Femur (tissue), 1 donor: ENCODE measurements at places on chromosomes 13 and 19.

DNA sequence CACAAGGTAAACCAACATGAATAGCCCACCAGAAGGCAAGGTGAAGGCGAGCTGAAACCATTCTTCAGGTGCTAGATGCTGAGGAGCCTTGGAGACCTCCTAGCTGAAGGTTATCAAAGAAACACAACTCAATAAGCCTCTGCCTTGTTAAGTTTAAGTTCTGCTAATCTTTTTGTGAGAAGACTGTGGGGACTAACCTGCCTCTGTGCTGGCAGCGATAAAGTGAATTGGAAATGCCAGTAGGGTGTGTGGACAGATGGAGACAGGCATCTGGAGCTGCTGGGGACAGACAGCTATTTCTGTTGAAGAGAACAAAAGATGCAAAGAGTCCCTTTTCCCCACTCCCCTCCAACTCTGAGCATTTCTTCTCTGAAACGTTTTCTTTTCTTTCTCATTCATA is 33.5 kb upstream of the FLT1 start:
- no peak for DNase-seq

GRCh38 chr13:75934889-75935288 is 298.8 kb downstream of the LMO7 start:
- no peak for DNase-seq

DNA sequence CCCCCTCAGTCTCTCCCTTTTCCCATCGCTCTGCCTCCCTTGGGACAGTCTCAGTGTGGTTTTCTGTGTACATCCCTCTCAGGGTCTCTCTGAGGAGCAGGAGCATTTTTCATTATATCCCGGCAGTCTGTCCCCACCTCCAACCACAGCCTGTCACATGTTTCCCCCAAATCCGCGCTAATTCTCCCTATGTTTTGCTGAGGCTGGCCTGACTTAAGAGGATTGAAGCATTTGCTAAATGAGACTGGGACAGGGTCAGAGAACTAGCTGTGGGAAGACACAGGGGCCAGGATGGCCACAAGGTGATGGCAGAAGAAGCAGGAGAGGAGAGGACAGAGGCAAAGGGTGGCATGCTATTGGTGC is 5.5 kb downstream of the TPRX1 start:
- DNase-seq, result no peak

DNA sequence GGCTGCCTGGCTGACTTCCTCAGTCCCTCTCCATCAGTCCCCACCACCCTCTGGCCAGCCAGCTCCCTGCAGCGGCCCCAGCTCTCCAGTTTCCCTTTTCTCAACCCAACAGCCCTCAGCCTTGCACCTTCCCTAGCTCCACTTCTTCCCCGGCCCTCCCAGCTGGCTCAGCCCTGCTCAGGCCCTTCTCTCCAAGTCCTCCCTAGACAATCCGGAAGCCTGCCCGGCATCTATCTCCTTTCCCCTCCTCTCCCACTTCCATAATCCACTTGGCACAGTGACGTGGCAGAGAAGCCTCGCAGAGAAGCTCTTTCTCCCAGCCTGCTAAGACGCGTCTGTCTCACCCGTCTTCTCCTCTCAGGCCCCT is 1.1 kb downstream of the UBXN6 start:
- peak; percentile 75 for DNase-seq

DNA sequence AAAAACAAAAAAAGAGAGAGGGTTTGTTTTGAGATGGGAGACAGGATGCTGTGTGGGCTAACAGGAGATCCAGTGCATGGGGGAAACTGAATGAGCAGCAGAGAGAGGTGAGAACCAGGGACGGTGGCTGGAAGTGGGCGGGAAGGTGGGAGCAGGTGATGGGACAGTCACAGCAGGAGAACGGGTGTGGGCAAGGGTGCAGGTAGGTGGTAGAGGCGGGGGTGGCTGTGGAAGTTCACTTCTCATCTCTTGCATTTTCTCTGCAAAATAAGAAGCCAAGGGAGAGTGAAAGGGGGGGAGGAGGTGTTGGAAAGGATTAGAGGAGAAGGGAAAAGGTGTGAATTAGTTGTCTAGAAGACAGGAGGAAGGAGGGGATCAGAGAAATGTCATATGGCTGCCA is 21.9 kb downstream of the FBXO17 start:
- no peak for DNase-seq

- DNase-seq, result no peak
These were observed 195.7 kb downstream of the KLF12 start for GRCh38 chr13:73938372-73939070.

DNA sequence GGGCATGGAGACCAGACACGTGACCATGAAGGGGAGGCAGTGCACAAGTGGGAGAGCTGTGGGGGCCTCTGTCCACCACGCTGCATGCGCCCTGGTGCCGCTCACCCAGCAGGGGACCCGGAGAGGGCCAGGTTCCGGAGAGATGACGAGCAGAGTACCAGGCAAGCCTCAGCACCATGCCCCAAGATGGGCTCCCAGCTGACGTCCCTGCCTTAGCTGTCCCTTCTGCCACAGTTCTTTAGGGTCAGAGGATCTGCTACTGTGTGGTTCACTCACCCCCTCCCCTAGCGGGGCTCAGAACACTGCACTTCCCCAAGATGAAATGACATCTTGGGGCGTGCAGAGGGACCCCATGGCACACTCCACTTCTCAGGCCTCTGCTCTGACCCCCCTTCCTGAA is 9.6 kb upstream of the PRKD2 start:
- DNase-seq, result peak; percentile 17

DNA sequence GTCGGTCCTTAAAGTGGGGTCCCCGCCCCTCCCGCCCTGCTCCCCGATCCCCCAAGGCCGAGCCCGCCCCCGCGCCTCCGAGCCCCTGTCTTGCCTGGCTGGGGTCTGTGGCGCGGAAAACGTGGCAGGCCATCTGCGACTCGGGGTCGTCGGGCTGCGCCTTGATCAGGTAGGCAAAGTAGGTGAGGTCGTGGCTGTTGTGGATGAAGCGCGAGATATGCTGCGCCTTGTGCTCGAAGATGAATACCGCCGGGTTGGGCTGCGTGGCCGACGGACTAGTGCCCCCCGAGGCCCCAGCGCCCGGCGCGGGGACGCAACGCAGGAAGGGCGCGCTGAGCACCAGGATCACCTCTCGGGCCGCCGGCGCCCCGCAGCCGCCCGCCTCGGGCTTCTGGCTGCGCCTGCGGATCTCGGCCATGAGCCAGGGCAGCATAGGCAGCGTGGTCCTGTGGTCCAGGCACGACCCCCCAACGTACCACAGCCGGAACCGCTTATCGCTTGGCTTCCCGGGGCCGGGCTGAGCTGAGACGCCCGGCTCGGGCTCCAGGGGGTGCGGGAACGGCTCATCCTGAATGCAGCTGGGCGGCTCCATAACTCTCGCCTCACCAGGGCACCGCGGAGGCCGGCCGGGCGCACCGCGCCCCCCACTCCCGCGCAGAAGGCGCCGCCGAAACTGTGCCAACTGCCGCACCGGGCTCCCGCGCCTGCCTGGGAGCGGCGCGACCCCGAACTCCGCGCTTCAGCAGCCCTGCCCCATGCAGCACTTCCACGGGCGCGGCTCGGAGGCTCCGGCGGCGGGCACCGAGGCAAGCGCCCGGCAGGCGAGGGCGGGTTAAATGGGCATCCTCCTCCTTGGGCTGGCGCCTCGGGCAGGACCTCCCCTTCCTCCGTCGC is 546 bp downstream of the TBC1D4 start:
- peak; percentile 56 for DNase-seq

- no peak for DNase-seq
These were observed 247.9 kb upstream of the HTR2A start for GRCh38 chr13:47144782-47145181.

- DNase-seq, result no peak
These were observed 23.4 kb downstream of the PIAS4 start for GRCh38 chr19:4030981-4031380.

GRCh38 chr13:21219036-21219381 is 42.6 kb downstream of the MRPL57 start:
- DNase-seq, result no peak

DNA sequence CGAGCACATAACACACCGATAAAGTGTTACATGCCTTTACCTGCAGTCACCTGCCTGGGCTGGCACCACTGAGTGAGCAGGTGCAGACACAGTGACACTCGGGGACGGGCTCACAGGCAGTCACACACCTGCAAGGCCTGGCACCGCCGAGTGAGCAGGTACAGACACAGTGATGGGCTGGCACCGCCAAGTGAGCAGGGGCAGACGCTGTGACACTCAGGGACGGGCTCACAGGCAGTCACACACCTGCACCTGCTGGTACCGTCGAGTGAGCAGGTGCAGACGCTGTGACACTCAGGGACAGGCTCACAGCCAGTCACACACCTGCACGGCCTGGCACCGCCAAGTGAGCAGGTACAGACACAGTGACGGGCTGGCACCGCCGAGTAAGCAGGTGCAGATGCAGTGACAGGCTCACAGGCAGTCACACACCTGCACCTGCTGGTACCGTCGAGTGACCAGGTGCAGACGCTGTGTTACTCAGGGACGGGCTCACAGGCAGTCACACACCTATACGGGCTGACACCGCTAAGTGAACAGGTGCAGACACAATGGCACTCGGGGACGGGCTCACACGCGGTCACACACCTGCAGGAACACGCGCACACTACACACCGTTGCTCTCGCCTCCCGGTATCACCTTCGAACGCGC is 470 bp downstream of the ZNF835 start:
- DNase-seq, result peak; percentile 22

DNA sequence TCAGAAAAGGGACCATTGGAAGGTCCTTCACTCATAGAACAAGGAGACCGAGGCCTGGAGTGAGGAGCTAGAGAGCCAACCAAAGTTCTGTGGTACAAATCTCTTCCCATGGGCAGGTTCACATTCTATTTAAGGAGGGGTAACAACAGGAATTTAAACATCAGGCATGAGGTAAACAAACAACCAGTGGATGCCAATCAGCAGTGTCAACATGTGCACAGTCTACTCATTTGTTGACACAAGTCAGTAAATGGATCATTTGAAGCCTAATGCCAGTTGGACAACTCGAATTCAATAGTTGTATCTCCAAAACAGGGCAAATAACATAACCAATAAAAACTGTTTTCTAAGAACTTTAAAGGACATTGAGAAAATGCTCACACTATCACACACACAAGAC is 6.3 kb upstream of the DOCK9 start:
- no peak for DNase-seq

DNA sequence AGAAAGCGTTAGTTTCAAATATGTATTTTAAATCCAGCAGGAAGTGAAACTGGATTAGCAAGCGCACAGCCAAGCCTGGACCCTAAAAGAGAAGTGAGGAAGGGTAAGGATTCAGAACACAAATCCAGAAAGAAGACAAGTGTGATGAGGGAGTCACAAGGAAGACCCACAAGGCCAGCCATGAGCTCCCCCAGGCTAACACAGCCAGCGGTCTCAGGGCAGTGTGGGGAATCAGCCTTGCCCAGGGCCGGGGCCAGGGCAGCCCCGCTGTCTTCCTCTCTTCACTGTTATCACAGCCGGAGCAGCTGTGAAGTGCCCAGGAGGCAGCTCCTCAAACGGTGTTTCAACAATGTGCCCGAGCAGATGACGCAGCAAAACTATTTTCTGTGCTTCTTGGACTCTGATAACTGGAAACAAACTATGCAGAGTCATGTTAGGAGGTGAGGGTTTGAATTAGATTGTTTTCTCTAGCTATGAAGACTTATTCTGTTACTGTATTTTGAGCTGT is 12.2 kb upstream of the CDC16 start:
- peak; percentile 40 for DNase-seq

DNA sequence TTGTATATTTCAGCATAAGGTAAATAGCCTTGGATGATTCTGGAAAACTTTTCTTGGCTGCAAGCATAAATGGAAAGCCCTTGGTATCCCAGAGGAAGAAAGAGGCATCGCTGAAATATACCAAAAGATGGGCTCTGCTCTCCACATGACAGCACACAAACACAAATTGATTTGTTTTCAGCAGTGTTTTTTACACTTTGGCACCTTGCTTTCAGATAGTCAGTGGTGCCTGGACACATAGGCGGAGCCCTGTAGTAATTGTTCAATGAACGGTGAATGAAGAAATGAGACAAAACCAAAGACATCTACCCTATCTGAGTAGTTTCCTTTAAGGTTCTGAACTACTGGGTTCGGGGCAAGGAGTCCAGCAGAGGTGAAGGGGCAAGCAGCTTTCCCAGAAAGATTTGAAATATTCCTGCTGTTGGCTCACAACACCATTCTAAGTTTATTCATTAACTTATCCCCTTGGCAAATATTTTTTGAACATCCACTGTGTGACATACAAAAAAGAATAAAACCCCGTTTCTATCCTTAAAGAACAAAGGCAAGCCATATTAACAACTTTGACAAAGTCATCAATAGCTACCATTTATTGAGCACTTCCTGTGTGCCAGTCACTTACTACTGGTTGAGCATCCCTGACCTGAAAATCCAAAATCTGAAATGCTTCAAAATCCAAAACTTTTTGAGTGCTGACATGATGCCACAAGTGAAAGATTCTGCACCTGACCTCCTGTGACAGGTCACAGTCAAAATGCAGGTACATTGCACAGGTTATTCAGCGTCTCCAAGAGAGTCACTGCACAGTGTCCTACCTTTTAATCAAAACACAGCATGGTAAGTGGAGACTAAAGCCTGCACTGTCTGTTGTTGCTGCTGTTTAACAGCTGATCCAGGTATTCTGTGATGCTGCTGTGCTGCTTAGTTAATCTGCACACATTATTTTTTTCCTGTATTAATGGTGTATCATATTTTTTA is 238.1 kb downstream of the DCLK1 start:
- DNase-seq, result no peak

- DNase-seq, result no peak
These were observed 246.6 kb upstream of the MAB21L1 start for GRCh38 chr13:35723053-35723461.

DNA sequence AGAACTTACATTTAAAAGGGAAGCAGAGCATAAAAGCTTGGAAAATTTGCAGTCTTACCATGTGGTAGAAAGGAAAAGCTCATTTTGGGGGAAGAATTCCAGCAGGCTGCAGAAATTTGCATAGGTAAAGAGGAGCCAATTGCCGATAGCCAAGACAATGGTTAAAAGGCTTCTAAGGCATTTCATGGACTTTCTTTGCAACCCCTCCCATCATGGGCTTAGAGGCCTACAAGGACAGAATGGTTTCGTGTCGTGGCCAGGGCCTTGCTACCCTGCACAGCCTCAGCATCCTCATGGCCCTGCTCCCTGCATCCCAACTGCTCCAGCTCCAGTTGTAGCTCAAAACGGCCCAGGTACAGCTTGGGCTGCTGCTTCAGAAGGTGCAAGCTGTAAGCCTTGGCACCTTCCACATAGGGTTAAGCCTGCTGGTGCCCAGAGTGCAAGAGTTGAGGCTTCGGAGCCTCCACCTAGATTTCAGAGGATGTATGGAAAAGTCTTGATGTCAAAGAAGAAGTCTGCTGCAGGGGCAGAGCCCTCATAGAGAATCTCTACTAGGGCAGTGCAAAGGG is 420.3 kb downstream of the PCDH17 start:
- DNase-seq, result no peak

GRCh38 chr19:14414926-14415690 is 4.0 kb downstream of the DDX39A start:
- no peak for DNase-seq

GRCh38 chr13:39599012-39599411 is 4.0 kb downstream of the LHFPL6 start:
- no peak for DNase-seq

GRCh38 chr19:42246922-42247639 is 4.7 kb upstream of the GSK3A start:
- peak; percentile 39 for DNase-seq
